ENCODE measurements at places on chromosomes 2 and 18.

GRCh38 chr2:26407526-26407925 is 5.8 kb downstream of the DRC1 start:
- no peak for DNase-seq

GRCh38 chr2:14572633-14573032 is 59.9 kb upstream of the LRATD1 start:
- no peak for DNase-seq

DNA sequence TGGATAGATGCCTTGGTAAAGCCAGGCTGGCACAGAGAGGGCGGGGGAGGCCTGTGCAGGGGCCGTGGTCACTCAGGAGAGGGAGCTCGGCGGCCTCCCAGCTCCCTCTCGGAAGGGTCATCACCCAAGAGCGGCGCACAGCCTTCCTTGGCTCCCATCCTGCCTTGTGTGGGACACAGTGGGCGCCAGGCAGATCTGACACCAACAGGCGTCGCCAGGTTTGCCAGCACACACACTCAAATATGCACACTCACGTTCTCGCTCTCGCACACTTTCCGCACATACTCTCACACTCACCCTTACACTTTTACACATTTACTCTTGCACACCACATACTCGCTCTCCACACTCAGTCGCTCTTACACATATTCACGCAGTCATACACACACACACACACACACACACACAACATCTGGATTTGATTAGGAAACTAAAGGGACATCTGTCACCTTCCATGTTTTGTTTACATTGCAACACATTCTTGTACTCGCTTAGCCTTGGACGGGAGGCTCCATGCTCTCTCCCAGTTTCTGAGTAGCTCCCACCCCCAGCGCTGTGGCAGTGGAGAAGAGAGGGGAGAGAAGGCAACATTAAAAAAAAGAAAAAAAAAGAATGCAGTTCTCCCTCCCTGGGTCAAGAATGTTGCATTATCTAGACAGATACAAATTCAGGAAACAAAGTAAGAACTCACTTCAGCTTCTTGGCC is 10.5 kb downstream of the CHMP1B start:
- DNase-seq = no peak

DNA sequence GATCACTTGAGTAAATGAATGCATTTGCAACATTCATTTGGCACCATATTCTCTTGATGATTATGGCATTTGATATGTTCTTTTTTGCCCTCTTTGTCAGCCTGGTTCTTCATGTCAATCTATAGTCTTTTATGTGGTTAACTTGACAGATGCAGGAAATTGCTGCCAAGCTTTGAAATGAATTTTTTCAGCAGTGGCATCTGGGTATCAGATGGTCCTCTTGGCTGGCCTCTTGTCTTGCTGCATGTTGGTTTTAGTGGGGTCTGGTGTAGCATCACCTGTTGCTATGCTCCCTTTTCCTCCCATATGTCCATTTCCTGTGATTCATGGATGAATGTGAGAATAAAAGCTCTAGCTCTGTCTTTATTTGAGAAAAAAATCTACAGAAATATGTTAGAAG is 119.9 kb downstream of the DPP4 start:
- DNase-seq = no peak

DNA sequence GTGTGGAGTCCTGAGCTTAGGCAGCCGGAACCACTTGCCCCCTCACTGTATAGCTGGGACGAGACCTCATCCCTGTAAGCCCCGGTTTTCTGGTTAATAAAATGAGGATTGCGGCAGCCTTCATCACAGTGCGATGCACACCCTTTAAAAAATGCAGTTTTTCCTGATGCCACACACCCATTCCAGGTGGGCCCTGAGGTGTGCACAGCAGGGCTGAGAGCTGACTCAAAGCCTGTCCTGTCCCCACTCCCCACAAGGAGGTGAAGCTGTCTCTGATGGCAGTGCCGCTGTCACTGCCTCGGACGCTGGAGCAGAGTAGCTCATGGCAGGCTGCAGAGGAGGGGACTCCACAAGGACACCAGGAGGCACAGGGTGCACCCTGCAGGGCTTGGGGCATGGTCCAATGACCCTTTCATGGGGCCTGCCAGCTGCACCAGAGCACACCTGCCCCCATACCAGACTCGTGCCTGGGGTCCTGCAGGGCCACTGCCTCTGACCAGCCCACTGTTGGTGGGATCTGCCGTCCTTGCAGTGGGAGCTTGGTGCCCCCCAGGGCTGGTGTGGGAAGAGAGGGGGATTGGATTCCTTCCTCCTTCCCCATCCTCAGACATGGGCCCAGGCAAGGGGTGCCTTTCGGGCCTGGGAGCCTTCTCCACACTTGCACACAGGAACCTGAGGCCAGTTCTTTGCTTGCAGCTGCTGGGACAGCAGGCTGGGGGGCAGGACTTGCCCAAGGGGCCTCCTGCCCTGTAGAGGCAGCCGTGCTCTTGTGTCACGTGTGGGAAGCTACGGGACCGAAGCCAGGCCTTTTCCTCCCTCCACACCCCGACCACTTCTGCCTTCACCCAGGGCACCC is 22.8 kb downstream of the GPC1 start:
- no peak for DNase-seq

DNA sequence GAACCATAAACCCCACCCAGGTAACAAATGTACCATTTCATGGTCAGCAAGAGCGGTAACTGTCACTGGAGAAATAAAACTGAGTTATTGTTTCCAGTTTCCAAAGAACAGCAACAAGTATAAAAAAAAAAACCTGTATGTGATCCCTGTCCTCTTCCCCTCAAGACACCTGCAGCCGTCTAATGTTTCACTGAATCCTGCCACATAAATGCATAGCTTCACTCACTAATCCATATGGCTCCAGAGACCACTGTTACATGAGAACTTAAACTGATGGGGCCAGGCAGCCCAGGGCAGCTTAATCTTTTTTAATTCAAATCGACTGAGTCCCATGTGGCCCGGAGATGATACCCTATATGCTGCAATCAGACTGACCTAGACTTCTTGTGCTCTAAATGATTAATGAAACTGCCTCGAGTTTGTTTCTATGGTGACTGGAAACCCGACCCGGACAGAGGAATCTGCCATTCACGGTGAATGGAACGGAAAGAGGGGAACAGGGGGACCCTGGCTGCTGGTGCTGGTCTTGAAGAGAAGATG is 60.9 kb upstream of the SIX2 start:
- DNase-seq = no peak

DNA sequence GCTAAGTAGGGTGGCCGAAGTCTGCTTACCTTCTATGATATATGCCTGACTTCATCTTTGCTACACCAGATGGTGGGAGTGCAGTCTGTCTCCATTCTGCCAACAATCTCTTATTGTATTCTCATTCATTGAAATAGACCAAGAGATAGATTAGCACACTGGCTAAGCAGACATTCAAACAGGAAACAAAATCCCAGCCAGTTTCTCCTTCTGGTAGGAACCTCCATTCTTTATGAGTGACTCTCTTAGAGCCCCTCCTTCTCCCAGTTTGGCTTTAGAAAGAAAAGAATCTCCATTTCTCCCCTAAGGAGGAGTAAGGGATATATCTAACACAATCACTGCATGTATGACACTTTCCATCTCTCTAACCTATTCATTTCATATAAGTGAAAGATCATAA is 118.9 kb upstream of the COL5A2 start:
- no peak for DNase-seq

- DNase-seq = no peak
These were observed 13.8 kb upstream of the CTLA4 start for GRCh38 chr2:203853722-203854121.

- DNase-seq = no peak
These were observed 15.0 kb downstream of the MGAT4A start for GRCh38 chr2:98715812-98716451.

DNA sequence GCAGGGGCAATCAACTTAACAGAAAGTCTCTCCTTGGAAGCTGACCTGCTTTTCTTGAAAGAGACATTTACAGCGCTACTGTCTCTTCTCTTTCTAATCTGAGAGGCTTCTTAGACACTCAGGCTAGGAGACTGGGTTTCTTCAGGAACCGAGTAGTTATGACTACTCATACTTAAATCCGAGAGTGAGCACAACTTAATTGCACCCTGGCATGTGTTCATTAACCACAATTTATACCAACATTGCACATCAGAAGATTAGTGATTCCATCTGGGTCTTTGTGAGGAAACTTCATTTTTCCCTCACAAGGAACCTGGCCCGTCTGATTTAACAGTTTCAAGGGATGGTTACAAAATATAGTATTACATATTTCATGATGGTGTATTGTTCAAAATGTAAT is 176.9 kb downstream of the UBE2E3 start:
- DNase-seq = no peak

All from foreskin melanocyte (primary cell).